ENCODE measurements at places on chromosomes 1 and 21.
A peak's percentile ranks its signal among the peaks of the same experiment; 100 is the strongest.

GRCh38 chr1:61157468-61157987, 75.2 kb downstream of the NFIA start:
- peak; percentile 95 for DNase-seq

GRCh38 chr1:64575881-64576676, 106.2 kb downstream of the CACHD1 start:
- no peak for DNase-seq

DNA sequence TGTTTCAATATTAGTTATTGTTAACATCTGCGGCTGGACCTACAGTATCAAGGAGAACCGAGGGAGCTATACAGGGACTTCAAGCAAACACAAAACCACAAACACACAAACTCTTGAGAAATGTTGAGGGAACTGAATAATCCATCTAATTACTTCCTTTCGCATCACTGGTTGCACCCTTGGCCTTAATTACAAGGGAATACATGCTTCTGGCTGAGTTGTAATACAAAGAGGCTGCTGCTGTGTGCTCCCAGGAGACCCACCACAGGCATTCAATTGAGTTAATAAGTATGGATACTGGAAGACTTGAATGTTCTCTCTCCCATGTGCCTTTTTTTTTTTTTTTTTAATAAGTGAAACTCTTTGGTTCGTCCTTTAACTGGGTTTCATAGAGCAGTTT, 16.8 kb upstream of the SMYD2 start:
- no peak for DNase-seq

DNA sequence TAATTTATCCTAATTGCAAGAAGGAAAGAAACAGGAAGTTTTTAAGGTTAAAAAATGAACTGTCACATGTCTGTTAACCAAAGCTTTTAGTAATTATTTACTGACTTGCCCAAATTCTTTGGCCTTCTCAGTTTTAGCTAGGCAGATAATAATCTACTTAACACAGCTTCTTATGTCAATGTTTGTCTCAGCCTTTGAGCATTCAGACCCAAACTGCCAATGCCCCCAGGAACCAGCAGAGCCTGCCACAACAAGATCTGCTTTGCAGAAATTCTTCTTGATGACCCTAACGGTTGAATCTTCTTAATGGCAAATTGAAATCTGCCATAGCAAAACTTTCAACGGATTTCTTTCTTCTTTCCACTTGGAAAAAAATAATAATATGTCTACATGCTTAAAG, 792.4 kb upstream of the ADGRL2 start:
- no peak for DNase-seq

DNA sequence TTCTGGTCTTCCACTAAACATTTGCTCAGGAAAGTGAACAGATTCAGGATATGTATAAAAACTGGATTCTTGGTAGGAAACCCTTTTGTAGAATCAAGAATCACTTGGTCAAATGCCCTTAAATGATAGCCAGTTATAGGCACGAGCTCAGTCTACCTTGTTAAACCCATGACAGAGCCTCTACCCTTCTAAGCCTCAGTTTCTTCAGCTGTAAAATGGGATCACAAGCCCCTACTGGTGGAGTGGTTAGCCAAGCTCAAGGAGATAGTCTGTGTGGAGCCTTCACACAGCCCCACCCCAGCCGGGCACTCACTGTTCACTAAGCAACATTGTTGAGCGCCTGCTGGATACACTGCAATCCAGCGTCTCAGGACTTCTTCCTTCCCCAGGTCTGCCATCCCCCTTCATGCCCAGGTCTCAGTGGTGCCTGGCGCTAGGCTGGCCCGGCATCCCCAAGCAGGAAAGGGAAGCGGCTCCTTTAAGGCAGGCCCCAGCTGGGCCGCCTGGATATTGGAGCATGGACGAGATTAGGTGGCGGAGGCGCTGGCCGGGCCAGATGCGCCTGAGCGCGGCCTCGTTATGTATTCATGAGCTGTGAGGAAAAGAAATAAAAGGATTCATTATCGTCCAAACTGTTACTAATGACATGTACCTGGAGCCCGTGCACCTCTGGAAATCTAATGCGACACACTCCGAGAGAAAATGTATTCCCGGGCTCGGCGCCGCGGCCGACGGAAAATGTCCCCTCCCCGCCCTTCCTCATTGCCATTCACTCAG, 75.6 kb downstream of the TAS1R2 start:
- DNase-seq, result no peak

GRCh38 chr1:88888750-88889149, 2.6 kb downstream of the GTF2B start:
- no peak for DNase-seq

GRCh38 chr1:107777664-107778047, 187.3 kb downstream of the VAV3 start:
- DNase-seq, result no peak

DNA sequence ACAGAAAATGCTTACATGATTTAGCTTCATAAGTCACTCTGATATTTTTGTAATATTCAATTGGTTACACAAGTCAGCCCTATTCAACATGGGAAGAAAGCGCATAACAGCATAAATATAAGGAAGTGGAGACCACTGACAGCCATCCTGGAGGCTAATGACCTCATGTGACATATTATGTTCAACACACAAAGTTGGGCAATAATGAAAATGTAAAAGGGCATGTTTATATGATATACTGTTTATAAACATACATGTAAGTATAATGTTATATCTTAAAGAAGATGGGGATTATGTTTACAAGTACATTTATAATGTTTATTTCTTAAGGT, 30.2 kb downstream of the EVI5 start:
- no peak for DNase-seq

DNA sequence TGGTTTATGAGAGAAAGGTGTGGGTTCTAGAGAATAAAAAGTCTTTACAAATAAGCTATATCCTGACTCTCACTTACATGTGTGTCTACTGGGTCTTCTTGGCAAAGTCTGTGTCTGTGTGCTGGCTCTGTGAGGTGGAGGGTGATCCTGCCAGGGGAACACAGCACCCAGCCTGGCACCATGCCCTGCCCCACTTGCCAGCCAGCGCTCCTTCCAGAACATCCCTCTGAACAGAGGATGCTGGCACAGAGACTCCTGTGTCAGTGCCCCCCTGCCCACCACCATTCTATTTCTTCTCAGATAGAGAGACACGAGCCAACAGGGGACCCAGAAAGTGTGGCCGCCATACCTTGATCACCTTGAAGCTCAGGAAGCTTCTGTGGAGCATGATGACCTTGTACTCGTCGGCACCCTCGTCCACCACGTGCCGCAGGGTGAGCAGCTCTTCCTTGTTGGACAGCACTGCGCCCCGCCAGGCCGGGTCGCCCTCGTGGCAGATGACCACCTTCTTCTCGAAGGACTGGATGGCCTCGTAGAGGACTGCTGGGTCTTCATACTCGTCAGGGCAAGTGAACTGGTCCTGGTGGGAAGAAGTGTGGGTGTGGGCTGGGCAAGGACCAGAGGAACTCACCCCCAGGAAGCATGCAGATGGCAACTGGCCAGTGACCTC, 49.7 kb downstream of the NTPCR start:
- DNase-seq, result no peak

- no peak for DNase-seq
Observed at GRCh38 chr1:229164836-229165735, 105.8 kb upstream of the RAB4A start.

DNA sequence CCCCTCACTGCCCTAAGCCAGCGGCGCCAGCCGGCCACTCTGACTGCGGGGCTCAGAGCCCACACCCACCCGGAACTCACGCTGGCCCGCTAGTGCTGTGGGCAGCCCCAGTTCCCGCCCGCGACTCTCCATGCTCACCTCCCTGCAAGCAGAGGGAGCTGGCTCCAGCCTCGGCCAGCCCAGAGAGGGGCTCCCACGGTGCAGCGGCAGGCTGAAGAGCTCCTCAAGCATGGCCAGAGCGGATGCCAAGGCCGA, 41.5 kb downstream of the SLC2A1 start:
- no peak for DNase-seq

DNA sequence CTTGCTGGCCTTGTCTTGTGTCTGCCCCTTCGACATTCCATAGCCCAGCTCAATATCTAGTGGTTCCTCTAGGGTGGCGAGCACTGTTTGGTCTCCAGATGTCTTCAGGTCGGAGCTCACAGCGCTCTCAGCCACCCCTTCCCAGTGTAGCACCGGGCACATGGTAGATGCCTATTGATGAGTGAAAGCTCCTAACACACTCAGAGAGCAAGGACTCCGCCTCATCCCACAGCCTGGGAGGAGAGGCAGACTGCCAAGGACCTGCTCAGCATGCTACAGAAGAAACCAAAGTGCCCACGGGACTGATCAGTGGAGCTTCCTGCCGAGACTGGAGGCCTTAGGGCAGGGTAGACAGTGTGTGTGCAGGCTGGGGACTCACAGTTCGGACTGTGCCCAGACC, 10.9 kb downstream of the PCSK9 start:
- DNase-seq, result peak; percentile 20
